Right kidney (tissue), 9 donors: ENCODE measurements at places on chromosomes 5 and 9.
A peak's percentile ranks its signal among the peaks of the same experiment; 100 is the strongest.

- no peak for DNase-seq
These were observed 428.8 kb upstream of the CDH6 start for GRCh38 chr5:30764704-30765103.

- no peak for DNase-seq
These were observed 282.9 kb downstream of the ARHGEF28 start for GRCh38 chr5:73908846-73909245.

DNA sequence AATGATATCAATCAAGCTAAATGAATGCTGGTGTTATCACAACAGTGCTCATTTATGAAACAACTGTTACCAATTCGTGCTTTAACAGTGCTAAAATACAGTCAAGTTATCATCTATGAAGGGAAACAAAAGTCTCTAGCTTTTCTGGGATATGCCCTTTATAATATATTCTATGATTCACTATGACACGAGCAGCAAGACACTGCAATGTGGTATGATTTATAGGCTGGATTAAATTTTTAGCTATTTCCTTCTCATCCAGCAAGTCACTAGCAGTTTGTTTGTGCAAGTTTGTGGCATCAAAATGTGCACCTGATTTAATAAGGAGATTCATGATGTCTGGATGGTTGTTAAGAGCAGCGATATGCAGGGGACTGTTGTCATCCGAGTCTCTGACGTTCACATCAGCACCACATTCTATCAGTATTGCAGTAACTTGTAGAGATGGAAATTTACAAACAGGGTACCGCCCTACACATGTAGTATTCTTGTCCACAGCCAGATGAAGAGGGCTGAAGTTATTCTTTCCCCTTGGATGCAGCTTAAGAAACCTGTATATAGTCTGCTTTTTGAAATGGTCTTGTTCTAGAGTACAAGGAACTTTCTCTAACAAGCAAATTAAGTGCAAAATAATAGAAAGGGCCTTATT is 20.3 kb downstream of the FEM1C start:
- DNase-seq = no peak

GRCh38 chr5:146474065-146474464 is 26.9 kb downstream of the TCERG1 start:
- DNase-seq = no peak

DNA sequence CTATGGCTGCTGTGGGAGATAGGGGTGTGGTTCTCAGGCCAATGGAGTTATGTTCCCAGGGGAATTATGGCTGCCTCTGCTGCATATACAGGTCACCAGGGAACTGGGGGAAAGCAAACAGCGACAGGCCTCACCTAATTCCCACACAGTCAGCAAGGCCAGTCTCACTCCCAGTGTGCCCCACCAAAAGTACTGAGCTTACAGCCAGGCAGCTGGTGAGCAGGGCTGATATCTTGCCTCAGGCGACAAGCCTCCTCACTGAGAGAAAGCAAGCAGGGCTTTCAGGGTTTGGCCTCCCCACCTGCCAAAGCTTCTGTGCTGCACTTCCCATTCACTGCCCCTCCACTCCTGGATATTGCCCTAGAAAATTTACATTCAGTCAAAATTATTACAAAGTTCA is 273.8 kb upstream of the TARS1 start:
- DNase-seq = no peak

GRCh38 chr9:95777136-95777535 is 98.4 kb upstream of the ERCC6L2 start:
- no peak for DNase-seq

DNA sequence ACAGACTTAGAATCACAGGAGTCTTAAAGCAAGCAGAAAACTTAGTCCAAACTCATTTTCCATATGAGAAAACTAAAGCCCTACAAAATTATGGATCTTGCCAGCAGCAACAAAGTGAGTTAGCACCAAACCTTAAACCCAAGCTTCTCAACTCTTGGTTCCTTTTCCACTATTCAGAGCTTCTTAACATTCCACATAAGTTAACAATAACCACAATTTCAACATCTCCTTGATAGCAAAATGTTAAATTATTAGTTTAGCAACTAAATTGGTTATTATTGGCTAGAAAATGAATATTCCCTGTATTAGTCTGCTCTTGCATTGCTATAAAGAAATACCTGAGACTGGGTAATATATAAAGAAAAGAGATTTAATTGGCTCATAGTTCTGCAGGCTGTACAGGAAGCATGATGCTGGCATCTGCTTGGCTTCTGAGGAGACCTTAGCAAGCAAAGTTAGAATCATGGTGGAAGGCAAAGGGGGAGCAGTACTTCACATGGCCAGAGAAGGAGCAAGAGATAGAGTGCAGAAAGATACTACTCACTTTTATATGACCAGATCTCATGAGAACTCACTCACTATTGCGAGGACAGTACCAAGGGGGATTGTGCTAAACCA is 26.2 kb upstream of the ARSB start:
- DNase-seq = no peak

DNA sequence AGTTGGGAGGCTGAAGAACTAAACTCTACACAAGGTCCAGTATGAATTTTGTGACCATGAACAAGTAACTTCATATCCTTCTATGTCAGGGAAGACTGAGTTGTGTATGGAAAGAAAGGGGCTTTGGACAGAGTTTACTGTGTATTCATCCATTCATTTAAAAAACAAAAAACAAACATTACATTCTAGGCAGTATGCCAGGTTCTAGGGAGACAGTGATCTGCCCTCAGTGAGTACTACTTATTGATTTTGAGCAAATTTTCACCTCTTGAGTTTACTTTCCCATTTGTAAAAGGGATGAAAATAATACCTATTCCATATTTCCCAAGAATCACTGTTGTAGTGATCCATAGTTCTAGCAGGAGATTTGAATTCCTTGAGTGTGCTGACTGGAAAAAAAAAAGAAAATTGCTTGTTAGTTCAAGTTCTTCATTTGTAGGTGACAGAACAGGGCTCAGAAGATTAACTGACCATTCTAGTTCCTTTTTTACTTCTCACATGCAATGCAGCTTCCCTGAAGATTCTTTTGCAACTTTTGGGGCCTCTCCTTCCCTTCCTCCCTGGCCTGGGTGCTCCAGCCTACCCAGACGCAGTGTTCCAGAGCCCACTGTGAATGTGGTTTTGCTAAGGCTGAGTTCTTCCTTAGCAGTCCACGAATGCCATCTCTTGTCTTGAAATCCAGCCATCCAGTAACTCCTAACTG is 2.6 kb upstream of the GAPVD1 start:
- no peak for DNase-seq

- no peak for DNase-seq
These were observed 330.6 kb downstream of the EBF1 start for GRCh38 chr5:158769079-158769478.

- DNase-seq = no peak
These were observed 74.3 kb downstream of the KIAA0825 start for GRCh38 chr5:94544031-94544650.

- no peak for DNase-seq
These were observed 83.3 kb downstream of the SUSD1 start for GRCh38 chr9:112091810-112092209.

DNA sequence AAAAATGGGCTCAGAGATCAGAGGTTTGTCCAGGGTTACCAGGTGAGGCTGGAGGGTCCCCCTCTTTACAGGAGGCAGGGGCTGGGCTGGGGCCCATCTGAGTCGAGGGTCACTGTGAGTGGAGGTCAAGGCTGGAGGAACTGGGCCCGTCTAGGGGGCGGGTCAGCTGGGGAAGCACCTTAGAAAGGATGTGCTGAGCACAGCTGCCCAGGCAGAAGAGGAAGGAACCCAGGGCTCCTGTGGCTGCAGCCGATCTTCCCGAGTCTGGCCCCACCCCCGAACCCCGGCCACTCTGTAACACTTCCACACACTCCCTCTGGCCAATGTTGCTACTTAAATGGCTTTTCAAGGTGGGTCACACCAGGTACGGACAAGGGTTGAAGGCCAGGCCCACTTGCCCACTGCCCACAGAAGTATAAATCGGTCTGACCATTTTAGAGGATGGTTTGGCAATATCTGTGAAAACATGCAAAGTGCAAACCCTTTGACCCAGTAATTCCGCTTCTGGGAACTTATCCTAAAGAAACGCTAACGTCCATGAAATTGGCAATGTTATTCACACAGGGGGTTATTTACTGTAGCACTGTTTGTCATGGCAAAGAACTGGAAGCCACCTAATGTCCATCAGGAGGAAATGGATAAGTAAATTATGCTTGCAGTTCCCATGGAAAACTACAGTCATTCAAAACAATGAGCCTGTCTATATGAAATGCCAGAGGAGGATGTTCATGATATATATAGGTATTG is 30.5 kb upstream of the EEIG1 start:
- DNase-seq = no peak

DNA sequence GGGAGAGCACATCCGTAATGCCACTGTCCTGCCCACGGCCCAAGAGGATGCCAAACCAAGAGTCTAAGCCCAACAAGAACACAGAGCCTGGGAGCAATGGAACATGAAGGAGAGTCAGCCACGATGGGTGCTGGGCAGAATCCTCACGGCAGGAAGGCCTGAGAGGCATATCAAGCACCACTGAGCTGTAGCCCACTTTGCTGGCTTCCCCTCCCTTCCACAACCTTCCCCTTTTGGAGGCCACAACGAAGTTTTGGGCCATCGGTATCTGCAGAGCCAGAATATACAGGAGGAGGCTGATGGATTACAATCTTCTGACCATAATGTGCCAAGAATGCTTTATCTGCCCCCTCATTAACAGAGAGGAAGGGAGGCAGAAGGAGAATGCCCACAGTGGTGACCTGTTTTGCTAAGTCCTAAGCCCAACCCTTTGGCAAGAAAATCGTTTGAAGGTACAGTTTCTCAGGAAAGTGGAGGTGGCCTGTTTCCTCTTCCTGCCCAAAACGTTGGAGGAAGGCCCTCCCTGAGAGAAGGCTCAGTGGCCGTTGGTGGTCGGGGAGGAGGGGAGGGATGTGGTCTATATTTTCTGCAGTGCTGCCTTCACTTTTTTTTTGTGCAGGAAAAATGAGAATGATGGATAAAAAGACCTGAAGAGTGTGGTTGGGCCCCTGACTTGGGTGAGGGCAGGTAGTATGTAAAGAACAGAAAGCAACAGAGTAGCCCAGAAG is 26.2 kb downstream of the MACROH2A1 start:
- DNase-seq = no peak

GRCh38 chr9:131673531-131673930 is 66.3 kb downstream of the RAPGEF1 start:
- DNase-seq = no peak

- no peak for DNase-seq
These were observed 197.7 kb upstream of the DAP start for GRCh38 chr5:10958728-10959127.

- DNase-seq = no peak
These were observed 825 bp upstream of the PCAT7 start for GRCh38 chr9:94554078-94554438.

- DNase-seq = peak; percentile 65
These were observed at the start of gene TLX3 for GRCh38 chr5:171308453-171309275. Gene TLX3, plus strand, starts transcription at chr5:171309248. Its CDS starts 118 bp downstream, at chr5:171309366.

DNA sequence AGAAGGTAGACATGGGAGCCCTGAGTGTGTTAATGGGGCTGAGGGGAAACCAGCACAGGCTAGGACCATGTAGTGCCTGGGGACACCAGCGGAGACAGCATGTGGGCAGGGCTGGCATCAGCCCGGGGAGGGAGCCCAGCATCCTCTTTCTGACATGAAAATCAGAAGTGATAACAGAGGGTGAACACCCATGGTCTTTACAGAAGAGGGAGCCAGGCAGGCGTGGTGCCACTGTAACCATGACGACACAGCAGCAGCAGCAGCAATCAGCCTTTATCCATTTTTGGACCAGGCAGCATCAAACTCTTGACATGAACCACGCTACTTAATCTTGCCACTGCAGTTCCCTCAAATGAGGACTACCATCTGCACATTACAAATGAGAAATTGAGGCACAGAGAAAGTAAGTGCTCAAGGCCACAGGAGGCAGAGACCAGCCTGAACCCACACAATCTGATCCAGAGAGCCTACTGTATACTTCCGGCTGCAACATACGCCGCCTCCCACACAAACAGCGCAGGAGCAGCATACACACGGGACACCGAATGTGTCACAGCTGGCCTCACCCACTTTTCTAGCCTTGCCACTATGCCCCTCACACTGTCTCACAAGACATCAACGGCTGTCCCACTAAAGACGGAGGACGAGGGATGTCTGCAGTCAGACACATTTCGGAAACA is 23.8 kb downstream of the CAMSAP1 start:
- no peak for DNase-seq

DNA sequence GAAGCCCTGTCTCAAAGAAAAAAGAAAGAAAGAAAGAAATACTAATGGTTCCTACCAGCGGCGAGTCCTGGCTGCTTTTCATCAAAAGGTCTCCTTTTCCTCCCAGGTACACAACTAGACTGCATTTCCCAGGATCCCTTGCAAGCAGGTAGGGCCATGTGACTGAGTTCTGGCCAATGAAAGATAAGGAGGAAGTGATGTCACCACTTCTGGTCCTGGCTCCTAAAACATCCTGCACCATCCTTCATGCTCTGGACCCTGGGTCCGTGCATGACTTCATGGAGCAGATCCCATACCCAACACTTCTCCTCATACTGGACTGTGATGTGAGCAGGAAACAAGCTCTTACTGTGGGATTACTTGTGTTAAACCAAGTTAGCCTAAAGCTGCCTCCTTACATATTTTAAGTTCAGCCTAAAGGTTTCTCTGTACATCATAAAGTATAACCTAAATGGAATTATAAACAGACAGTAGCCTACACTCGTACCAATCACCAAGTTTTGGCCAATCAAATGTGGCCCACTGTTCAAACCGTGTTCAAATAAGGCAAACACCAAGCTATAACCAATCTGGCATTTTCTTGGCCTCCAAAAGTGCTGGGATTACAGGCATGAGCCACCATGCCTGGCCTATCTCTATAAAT is 30.2 kb upstream of the FUBP3 start:
- no peak for DNase-seq

DNA sequence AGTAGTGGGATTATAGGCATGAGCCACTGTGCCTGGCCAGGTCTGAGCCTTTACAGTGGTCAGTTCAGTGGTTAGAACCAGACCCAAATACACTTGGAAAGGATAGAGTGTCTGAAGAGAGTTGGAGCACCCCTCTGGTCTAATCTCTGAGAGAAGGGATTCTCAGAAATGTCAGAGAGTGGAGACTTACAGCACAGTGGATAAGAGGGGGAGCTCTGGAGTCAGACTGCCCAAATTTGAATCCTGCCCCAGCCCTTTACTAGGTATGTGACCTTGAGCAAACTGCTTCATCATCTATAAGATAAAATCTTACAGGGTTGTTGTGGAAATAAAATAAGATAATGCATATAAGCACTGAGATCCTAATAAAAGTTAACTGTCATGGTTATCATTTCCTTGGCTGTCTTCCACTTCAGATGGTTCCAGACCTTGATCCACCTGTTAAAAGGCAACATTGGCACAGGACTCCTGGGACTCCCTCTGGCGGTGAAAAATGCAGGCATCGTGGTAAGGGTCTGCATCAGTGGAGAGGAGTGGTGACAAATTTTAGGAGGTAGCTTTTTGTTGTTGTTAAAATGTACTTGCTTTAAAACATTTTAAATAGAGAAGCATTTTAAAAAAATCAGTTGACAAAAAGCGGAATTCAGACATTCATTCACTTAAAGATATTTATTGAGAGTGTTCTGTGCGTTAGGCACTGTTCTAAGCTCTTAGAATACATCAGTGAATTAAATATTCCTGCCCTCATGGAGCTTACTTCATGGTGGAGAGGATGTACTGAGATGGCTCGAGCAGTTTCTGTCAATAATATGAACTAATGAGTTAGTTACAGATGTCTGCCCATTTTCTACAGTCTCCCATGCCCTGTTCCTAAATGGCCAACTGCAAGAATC is 16.0 kb downstream of the SLC36A1 start:
- no peak for DNase-seq

GRCh38 chr5:38417658-38418017 is 138.8 kb downstream of the LIFR start:
- no peak for DNase-seq

- DNase-seq = peak; percentile 78
These were observed 513 bp downstream of the FAM193B start for GRCh38 chr5:177553671-177554429.

- no peak for DNase-seq
These were observed 287.5 kb downstream of the ELAVL2 start for GRCh38 chr9:23538461-23539003.
